ENCODE measurements at places on chromosomes 7 and 10.

- no peak for DNase-seq
Observed at GRCh38 chr7:114879554-114879953, 42.3 kb upstream of the MDFIC start.

GRCh38 chr7:76356823-76357222 is 2.0 kb downstream of the YWHAG start:
- DNase-seq, result no peak

GRCh38 chr7:43645699-43646226 is 62.9 kb downstream of the STK17A start:
- DNase-seq, result no peak

GRCh38 chr7:70525991-70526390 is 606.0 kb upstream of the GALNT17 start:
- no peak for DNase-seq

- DNase-seq, result no peak
Observed at GRCh38 chr7:9983048-9983447, 990.6 kb upstream of the PHF14 start.

- no peak for DNase-seq
Observed at GRCh38 chr10:122486406-122487080, 25.2 kb downstream of the HTRA1 start.

- no peak for DNase-seq
Observed at GRCh38 chr10:63661347-63661746, 140.1 kb downstream of the REEP3 start.

GRCh38 chr7:158278745-158279320 is 308.8 kb downstream of the PTPRN2 start:
- no peak for DNase-seq

DNA sequence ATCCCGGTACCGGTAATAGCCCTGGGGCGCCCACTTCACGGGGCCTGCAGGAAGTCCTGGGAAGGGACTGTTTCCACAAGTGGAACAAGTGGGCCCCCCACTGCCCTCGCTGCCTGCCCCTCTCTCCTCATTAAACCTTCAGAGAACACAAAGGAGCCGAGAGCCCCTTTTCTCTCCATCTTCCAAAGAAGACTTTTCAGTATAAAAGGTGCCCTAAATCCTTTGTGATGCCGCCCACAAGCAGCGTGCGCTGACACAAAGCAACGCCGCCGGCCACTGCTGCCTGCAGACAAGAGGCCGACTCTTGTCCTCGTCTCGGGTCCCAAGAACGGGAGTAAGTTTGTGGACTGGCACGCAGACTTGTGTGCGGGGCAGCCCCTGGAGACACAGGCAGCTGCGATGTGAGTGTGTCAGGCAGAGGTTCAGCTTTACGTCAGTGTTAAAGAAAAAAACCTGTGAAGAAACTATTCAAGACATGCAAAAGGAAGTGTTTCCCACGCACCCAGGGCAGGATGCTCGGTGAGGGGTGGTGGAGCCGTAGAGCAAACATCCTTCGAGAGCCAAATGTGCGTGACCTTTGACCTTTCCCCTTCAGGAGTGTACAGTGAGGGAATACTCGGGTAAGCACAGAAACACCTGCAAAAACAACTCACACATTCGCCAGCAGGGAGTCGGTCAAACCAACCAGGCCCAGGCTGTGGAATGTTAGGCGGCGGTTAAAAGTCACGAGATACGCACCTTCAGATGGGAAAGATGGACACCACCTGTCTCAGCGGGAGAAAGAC is 118.2 kb downstream of the VIPR2 start:
- no peak for DNase-seq

- no peak for DNase-seq
Observed at GRCh38 chr7:30896783-30897637, 14.6 kb upstream of the AQP1 start.

DNA sequence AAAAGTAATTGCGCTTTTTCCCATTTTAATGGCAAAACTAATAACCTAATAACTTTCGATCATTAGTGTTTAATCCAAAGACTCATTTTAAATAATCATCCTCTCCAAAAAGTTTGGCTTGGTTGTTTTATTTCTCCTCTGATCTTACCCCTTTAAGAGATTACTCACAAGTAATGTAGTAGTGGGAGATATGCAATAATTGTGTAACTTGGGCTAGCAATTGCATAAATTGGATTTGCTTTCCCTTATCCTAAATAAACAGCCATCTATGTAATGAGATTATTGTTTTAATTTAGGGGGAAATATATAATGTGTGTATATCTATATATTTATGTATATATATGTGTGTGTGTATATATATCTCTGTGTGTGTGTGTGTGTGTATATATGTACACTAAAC is 82.5 kb downstream of the RNLS start:
- DNase-seq, result no peak

GRCh38 chr10:88291289-88292184 is 291.6 kb downstream of the RNLS start:
- no peak for DNase-seq

- no peak for DNase-seq
Observed at GRCh38 chr7:85602196-85602595, 415.3 kb upstream of the SEMA3D start.

- DNase-seq, result no peak
Observed at GRCh38 chr7:46741938-46742540, 821.0 kb upstream of the IGFBP3 start.

DNA sequence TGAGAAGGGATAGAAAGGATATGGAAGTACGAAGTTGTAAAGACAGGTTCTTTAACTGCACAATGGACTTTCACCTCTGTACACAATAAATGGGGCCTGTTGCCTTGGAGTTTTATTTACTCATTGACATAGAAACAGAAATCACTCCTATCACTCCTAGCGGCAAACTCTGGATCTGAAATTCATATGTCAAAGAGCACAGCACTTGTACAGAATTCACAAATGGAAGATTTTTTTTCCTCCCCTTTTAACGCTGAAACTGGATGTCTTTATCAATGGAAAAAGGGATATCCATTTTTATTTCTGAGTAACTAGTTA is 18.2 kb downstream of the NT5C3A start:
- no peak for DNase-seq

DNA sequence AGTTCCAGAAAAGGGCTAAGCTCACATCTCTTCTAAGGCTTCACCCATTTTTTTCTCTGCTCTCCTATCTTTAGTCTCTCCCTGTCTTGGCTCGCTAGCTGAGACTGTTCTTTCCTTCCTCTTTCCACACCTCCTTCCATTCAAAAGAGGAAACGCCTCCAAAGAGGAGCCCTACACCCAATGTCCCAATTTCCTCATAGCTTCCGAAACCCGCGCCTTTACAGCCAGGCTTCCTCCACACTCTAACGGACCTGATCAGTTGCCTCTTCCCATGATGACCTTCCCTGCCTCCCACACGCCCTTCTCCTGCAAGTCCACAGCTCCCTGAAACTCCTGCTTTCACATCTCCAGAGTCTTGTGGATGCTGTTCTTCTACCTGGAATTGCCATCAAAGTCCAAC is 71.7 kb downstream of the COBL start:
- DNase-seq, result no peak

DNA sequence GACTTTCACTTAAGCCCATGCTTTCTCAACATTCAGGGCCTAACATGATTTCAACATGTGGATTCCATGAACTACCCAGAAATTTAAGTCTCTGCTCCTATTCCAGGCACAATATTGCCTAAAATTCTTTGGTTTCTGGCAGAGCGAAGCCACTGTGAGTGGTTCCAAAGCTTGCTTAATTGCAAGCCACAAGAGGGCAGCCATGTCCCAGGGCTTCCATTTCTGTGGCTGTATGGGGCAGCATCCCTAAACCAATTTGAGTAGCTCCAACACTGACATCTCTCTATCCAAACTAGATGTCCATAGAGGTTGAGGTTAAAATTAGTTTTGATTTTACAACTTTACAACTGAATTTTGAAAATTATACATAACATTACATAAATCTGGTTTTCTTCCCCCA is 56.3 kb upstream of the MDFIC start:
- DNase-seq, result no peak

- DNase-seq, result no peak
Observed at GRCh38 chr10:49567810-49568209, 28.9 kb upstream of the ERCC6 start.

GRCh38 chr10:100306861-100307260 is 20.4 kb upstream of the BLOC1S2 start:
- DNase-seq, result no peak

DNA sequence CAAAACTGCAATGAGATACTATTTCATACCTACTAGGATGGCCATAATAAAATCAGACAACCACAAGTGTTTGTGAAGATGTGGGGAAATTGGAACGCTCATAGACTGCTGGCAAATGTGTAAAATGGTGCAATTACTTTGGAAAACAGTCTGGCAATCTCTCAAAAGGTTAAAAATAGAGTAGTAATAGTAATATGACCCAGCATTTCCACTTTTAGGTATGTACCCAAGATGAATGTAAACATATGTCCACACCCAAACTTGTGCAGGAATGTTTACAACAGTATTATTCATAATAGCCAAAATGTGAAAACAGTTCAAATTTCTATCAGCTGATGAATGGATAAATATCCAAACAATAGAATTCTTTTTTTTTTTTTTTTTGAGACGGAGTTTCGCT is 731.6 kb upstream of the ANKRD30A start:
- no peak for DNase-seq

DNA sequence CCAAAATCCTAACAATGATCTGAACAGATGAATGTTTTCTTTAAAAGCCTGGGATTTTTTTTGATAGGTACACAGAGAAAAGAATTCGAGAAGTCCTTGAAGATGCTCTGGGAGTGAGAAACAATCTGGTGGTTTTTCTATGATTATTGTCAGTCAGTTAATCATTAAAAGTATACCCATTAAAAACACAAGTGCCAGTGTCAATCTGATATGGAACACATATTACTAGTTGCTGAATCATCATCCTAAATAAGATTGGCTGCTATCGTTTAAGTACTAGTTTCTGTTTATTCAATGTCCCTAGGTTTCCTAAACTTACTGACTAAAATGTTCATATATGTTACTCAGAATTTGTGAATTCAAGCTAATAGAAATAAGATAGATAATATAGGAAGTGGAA is 16.1 kb downstream of the COL28A1 start:
- DNase-seq, result no peak

DNA sequence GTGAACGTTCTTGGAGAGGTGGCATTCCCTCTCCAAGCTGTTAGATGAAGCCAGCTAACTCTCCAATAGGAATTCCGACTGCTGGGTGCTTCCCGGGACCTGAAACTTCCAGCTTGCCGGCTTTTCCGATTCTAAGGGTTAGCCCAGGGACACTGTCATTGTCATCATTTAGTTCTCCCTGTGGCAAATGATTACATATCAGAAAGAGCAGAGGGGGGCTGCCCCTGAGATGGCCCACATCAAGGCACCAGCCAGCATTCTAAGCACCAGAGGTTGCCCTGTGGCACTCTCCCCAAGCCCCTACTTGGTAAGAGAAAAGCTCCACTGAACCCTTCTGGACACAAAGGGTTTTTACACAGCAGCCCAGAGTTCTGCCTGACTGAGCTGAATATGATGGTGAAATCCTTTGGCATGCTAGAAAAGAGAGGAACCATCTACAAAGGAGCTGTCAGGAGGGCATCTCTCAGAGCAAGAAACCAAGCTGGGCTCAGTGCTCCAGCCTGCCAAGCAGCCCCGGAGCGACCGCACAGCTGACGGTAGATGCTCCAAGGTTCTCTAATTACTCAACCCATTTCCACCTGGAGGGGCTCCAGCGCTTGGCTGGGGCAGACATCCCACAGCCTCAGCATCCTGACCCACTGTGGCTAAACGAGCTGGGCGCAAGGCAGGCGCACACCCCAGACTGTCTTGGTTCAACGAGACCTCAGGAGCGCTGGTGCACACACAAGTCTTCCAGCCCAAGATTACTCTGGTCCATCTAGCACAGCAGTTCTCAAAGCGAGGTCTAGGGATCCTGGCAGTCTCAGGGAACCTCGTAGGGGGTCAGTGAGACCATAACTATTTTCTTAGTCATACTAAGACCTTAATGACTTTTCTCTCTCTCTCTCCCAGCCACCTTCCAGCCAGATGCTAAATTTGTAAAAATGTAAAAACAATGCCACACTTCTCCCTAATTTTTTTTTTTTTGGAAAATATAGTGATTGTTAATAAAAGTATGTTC is 160.5 kb downstream of the GFRA1 start:
- DNase-seq, result no peak

GRCh38 chr10:16570731-16571130 is 49.1 kb upstream of the C1QL3 start:
- DNase-seq, result no peak

GRCh38 chr10:12350167-12350872 is 973 bp downstream of the CAMK1D start:
- no peak for DNase-seq

GRCh38 chr7:21131897-21132296 is 296.0 kb upstream of the SP4 start:
- DNase-seq, result no peak

All from epithelial cell of prostate (primary cell).